ENCODE measurements at places on chromosomes 16 and 17.
A peak's percentile ranks its signal among the peaks of the same experiment; 100 is the strongest.

DNA sequence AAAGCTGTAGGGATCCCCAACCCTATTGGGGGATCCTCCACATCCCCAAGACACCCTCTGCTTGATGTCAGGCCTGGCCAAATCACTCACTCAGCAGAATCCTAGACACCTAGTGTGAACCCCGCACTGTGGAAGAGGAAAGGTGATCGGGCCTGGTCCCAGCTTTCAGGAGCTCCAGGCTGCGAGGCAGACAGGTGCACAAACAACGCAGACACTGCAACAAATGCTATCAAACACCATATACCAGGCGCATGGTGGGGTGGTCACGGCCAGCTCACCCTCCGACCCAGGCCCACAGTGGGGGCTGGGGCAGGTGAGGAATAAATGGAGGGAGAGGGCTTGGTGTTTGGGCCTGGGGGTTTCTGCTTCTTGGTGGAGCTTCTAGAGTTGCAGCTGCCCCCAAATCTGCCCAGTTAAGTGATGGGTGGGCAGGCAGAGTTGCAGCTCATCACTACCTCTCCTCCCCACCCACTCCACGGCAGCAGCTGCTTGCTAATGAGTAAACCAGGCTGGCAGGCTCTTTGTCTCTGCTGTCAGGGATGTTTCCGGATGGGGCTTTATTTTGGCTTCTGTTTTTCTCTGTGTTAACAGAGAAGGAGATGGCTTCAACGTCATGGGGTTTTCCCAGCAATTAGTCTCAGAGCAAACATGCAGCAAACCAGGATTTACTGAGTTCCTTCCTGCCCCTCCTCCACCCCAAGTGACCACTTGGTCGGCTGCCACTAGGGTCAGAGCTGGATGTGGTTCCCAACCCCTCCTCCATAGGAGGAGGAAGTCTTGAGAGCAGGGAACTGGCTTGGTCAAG, 46.6 kb downstream of the PECAM1 start:
- DNase-seq: peak; percentile 78

DNA sequence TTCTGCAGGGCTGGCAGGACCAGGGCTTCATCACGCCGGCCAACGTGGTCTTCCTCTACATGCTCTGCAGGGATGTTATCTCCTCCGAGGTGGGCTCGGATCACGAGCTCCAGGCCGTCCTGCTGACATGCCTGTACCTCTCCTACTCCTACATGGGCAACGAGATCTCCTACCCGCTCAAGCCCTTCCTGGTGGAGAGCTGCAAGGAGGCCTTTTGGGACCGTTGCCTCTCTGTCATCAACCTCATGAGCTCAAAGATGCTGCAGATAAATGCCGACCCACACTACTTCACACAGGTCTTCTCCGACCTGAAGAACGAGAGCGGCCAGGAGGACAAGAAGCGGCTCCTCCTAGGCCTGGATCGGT, 1.4 kb downstream of the CDK5R1 start:
- DNase-seq: no peak

DNA sequence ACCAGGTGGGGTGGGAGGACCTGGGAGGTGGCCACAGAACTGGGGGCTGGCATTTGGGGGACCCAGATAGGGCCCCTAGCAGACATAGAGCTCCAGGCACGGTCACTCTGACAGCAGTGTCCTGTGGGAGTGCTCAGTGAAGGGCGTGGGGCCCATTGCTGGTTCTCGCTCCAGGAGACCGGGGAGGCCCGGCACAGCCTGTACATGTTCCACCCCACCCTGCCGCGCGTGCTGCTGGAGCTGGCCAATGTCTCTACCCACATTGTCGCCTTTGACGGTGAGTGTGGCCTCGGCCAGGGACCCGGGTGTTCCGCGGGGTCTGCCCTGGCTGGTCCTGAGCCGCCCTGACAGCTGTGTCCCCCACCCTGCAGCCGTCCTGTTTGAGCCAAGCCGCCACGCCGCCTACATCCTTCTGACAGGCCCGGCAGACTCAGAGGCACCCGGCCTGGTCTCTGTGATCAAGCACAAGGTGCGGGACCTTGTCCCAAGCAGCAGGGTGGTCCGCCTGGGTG, 11.2 kb downstream of the RGS11 start:
- DNase-seq: no peak

GRCh38 chr17:80318166-80318565, 57.5 kb downstream of the RNF213 start:
- no peak for DNase-seq

GRCh38 chr17:32693194-32693897, 183.6 kb downstream of the MYO1D start:
- DNase-seq: no peak

DNA sequence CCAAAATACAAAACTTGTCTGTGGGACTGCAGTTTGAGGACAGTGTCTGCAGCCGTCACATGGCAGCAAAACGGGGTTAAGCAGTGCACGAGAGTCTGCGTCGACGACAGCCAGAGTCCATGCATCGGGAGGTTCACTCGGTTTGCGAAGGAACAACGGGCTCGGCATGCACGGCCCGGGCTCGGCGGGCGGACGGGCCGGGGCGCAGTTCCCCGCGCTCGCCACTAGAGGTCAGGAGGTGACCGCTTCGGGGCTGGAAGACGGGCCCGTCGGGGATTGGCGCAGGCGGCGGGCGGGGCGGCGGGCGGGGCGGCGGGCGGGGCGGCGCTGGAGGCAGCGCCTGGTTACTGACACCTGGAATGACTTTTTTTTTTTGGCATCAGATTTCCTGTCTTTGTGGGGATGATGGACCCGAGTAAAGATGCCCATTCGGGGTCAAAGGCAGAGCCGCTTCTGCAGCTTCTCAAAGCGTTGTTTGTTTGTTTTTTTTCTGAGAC, 6.5 kb downstream of the SCGB1C2 start:
- DNase-seq: no peak

- DNase-seq: no peak
These were observed 2.3 kb downstream of the TP53 start for GRCh38 chr17:7684851-7685532.

- no peak for DNase-seq
These were observed 53.4 kb downstream of the ACTG1 start for GRCh38 chr17:81459224-81459623.

- no peak for DNase-seq
These were observed 2.5 kb downstream of the MAF start for GRCh38 chr16:79598063-79598347.

DNA sequence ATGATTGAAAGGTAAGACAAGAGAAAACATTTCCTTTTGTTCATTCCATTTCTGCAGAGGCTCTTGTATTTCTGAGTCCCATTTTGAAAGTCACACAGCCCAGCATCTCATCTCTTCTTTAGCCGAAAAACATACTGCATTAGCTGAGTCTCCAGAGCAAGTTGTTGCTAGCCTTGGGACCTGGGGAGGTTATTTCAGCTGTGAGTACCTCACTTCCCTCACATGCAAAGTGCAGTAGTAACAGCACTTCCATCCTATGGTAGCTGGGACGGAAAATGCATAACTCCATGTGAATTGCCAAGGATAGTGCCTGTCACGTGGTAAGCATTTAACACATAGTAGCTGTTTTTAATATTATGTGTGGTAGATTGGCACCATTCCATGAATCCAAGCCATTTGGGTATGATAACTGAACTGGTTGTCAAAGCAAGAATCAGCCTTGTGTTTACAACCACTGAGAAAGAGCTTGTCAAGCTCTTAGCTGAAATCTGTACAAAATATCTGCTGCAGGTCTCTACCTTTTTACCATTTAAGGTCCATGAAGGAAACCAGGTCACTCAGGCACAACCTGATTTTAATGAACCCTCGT, 345.7 kb downstream of the CDH13 start:
- no peak for DNase-seq

DNA sequence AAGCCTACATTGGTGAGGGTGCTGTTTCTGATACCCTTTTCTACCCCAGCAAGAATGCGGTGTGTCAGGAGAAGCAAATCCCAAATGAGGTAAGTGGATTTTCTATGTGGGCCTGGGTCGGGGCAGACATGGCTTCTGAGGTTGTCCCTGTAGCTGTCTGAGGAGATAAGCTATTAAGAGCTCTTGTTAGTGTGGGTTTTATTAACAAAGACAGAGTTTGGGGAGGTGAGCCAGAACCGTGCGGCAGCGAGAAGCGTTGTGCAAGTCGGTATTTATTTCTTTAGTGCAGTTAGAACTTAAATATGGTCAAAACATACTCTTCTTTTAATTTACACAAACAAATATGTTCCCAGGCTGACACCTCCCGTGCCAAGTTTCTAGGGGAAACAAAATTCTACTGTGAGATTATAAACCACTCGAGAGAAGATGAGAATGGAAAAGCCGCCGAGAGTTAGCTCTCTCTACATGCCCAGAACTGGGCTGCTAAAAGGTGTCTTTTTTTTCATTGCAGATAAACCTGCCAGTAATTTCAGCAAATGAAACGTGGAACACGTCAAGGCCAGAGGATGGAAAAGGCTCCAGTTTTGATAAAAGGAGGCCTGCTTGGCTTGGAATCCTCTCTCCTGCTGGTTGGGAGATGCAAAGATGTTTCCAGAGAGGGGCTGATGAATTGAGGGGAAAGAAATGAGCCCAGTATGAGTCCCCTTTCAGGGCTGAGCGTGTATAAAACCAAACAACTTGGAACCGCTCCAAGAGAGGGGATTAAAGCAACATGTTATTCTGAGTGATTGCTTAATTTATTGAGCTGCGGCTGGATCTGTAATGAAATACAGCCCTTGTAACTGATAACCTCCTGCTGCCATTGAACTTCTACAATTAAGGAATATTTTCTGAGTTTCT, 254.6 kb downstream of the MRTFB start:
- no peak for DNase-seq

- no peak for DNase-seq
These were observed 41.7 kb downstream of the WDR59 start for GRCh38 chr16:74942977-74943918.

- DNase-seq: no peak
These were observed 9.6 kb downstream of the CRISPLD2 start for GRCh38 chr16:84829168-84829965.

- DNase-seq: no peak
These were observed 835 bp downstream of the NME4 start for GRCh38 chr16:397736-398332.

DNA sequence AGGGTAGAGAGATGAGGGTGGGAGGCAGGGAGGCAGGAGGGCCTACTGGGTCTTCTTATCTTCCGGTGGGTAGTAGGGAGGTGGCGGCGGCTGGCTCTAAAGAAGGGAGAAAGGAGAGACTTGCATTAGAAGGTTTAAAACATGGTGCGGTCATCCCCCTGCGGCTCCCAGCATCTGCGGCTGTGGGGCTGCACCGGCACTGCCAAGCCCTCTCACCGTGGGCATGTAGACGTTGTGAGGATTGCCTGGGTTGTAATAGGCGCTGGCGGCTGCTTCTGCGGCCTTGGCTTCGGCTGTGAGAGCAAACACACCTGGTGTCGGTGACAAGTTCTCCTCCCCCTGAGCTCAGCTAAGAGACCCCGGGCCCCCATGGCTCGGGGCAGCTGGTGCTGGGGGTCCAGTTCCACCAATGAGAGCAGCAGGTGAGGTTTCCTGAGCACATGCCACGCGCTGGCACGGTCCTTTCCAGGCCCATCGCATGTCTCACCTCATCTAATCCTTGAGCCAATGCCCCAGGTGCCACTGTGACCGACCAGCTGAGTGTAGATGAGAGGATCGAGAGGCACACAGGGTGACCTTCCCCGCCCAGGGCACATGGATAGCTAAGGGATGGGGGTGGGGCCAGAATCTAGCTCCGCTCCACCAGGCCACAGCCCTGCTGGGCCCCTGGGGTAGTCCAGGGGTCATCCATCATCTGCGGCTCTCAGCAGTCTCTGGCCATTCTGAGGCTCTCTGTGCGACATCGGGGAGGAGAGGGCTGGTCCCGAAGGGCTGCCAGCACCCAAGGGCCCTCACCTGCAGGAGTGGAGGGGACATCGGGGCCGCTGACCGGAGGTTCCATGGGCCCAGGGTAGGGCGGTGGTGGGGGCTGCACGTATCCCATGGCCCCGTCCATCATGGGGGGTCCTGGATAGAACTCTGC, 2.7 kb upstream of the UNC13D start:
- no peak for DNase-seq

DNA sequence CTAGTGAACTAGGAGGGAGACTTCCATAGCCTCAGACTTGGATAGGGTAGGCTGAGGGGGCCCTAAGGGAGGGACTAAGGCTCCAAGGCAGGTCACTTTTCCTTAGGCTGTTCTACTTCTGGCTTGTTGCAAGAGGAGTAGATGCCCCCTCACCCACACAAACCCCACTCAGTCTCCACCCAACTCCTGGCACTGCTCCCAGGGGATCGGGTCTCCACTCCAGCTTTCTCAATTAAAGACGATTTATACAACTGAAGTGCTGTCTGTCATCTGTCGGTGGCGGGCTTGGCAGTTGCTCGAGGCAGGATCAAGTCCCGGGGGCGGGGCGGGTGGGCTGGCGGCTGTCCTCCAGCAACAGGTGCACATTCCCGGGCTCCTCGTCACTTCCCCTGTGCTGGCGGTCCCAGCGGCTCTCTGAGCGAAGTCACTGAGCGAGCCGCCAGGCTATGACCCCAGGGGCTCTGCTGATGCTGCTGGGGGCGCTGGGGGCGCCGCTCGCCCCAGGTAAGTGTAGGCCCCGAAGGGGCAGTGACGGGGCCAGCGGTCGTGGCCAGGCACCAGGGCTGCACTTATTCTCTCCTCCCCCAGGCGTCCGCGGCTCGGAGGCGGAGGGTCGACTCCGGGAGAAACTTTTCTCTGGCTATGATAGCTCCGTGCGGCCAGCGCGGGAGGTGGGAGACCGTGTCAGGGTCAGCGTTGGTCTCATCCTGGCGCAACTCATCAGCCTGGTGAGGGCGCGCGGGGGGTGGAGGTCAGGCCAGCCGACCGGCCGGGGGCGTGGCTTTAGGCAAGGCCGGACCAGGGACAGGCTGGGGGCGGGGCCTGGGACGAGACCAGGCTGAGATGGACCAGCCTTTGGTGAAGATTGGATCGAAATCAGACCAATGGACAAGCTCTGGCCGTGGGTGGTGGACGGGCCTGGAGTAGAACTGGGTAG, at the start of gene CHRNB1:
CHRNB1 (plus strand) TSS at position 380 of the 937 bp plus-strand sequence; CDS start at position 447, 67 bp downstream.
- DNase-seq: no peak

GRCh38 chr16:9598731-9599083, 507.3 kb downstream of the HAPSTR1 start:
- no peak for DNase-seq

GRCh38 chr16:27468941-27469531, 67.1 kb downstream of the IL21R start:
- no peak for DNase-seq

DNA sequence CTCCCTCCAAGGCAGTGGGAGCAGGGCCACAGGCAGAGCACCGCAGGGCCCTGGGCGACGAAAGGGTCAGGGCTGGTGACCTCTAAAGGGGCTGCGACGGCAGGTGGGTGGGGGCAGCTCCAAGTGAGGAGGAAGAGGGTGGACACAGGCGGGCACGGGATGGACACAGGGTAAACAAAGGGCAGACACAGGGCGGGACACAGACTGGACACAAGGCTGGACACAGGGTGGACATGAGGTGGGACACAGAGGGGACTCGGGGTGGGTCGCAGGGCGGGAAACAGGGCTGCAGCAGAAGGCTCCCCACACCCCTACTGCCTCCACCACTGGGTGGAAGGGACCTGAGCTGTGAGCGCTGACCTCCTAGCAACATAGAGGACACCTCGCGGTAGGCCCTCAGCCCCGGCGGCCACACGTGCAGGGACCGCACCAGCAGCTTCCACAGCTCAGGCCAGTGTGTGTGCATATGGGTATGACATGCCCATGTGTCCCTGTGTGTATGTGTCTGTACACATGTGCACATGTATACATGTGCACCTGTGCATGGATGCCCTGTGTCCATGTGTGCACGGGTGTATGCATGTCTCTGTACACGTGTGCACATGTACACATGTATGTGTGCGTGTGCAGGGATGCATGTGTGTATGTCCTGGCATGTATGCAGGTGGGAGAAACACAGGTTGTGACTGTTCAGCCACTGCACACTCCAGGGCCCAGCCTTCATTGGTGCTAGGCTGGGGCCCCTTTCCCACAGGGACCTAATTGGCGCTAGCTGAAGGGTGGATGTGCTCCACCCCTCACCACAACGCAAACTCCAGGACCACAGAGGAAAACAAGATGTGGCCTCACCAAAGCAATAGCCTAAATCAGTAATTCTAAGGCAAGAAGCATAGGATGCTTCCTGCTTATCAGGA, 7.6 kb downstream of the LMF1 start:
- DNase-seq: no peak
